ELR (cell line): ENCODE measurements at places on chromosomes 11 and 22.
A peak's percentile ranks its signal among the peaks of the same experiment; 100 is the strongest.

DNA sequence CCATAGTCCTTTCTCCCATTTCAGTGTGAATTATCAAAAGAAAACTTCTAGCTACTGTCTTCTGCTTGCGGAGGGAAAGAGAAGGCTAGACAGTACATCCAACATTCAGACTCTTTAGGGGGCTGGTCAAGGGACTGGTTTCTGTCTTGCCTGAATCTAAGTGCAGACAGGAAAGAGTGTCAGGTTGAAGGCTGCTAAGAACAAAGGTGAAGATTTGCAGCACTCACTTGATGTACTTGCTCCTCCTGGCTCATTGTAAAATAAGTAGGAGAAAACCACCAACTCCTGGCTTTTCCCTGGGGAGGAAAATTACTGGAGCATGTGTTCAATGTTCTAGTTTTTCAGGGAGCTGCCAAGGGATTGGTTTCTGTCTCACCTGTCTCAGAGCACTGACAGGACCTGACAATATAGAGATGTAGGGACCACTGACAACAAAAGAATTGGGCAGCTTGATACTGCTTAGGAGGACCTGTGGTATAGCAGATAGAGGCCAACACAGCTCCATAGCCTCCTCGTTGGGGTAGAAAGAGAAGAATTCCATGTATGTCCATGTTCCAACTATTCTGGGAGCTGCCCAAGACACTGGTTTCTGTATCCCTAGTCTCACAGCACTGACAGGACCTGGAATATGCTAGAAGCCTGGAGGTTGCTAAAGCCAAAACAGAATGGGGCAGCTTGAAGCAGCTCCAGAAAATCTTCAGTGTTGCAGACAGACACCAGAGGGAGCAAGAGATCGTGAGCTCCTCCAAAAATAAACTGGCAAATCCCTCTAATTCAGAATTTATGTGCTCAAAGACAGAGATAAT lies 39.7 kb upstream of the MMP12 start:
- DNase-seq = peak; percentile 67

DNA sequence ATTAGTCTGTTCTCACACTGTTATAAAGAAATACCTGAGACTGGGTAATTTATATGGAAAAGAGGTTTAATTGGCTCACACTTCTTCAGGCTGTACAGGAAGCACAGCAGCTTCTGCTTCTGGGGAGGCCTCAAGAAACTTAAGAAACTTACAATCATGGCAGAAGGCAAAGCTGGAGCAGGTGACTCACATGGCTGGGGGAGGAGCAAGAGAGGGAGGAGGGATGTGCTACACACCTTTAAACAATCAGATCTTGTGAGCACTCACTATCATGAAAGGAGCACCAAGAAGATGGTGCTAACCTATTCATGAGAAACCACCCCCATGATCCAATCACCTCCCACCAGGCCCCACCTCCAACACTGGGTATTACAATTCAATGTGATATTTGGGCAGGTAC lies 381.6 kb downstream of the ETS1 start:
- no peak for DNase-seq

GRCh38 chr11:73559743-73560142 lies 38.2 kb downstream of the FAM168A start:
- no peak for DNase-seq

GRCh38 chr22:31248138-31248745 lies 36.1 kb downstream of the LIMK2 start:
- DNase-seq = peak; percentile 94
